Mesothelial cell of epicardium (in vitro differentiated cells): ENCODE measurements at places on chromosomes 3 and 15. TPM values are rescaled to one million over a fixed set of nuclear protein-coding genes. Genes with fewer than 3 reads are reported as not detected.

GRCh38 chr3:29382845-29383244 lies 102.0 kb downstream of the RBMS3 start:
- peaks cover 8% of the 10 kb centered on the region for H3K36me3 ChIP-seq
- no peak for DNase-seq
- peaks cover 28% of the 10 kb centered on the region for H3K4me1 ChIP-seq
- no peak overlapping the region for H3K4me3 ChIP-seq

DNA sequence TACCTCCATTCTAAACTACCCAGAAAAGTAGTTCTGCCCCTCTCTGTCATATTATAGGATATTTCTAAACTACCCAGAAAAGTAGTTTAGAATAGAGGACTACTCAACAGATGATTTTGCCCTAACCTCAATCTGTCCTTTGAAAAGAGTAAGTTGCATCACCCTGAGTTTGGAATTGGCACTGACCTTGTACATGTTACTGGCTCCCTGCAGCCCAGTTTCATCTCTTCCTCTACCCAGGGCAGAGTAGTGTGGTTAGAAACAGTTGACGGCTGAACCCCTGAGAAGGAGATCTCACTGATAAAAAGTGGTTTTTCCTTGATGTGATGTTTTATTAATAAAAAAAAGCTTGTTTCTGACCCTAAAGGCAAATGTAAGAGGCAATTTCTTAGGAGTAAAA lies 340.5 kb upstream of the NECTIN3 start:
- H3K27me3 ChIP-seq, result no peaks in the 10 kb centered on the region
- H3K27ac ChIP-seq, result no peak overlapping the region
- DNase-seq, result no peak
- H3K36me3 ChIP-seq, result no peaks in the 10 kb centered on the region
- peaks cover 7% of the 10 kb centered on the region for H3K4me1 ChIP-seq
- H3K4me3 ChIP-seq, result no peak overlapping the region

DNA sequence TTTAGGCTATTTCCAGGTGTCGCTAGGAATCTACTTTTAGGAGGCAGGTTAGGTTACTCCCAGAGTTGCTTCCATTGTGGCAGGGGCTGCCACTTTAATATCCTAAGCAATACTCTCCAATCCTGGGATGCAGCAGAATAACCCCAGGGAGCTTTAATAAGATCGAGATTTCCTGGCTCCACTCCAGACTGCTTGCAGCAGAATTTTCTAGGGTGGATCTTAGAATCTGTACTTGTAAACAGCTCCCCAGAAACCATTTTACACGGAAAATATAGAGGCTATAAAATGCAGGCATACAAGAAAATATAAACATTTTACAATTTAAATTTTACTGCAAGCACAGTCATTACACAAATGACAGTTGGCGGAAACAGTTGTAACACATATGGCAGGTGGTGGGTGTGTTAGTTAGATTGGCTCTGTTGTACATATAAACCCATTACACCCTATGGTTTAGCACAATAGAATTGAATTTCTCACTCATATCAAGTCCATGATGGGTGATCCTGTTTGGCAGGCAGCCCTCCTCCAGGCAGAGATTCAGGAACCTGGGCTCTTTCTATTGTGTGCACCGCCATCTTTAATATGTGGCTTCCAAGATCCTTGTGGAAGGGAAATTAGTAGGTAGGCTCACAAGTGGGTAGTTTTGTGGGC lies 35.0 kb upstream of the TNFAIP8L3 start:
- no peak for DNase-seq
- no peaks in the 10 kb centered on the region for H3K4me1 ChIP-seq
- H3K36me3 ChIP-seq, result no peaks in the 10 kb centered on the region
- no peak overlapping the region for H3K27ac ChIP-seq

- H3K27ac ChIP-seq, result no peak overlapping the region
- H3K4me3 ChIP-seq, result no peak overlapping the region
- DNase-seq, result no peak
- peaks cover 40% of the 10 kb centered on the region for H3K4me1 ChIP-seq
- no peaks in the 10 kb centered on the region for H3K36me3 ChIP-seq
These were observed 14.2 kb downstream of the PDIA5 start for GRCh38 chr3:123080864-123081562.

DNA sequence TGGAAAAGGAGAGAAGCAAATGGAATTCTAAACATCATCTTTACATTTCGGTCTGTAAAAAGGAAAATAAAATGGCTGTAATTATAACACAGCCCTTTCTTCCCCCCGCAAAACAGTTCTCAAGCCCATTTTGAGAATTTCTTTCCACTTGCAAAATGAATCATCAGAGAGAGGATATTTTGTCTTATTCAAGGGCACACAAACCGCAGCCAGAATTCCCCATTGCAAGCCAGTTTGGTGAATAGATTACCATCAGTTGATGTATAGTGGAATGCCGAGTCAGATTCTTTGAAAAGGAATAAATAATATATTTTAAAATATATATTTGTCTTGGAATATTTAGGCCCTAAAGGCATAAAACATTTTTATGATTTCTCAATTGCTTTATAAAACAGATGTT lies 420.4 kb upstream of the SEMA6D start:
- no peak overlapping the region for H3K27ac ChIP-seq
- no peaks in the 10 kb centered on the region for H3K36me3 ChIP-seq
- no peak overlapping the region for H3K4me3 ChIP-seq
- H3K4me1 ChIP-seq, result peaks cover 40% of the 10 kb centered on the region
- DNase-seq, result no peak

- no peak for DNase-seq
- no peaks in the 10 kb centered on the region for H3K27me3 ChIP-seq
These were observed 14.2 kb downstream of the ZNF280D start for GRCh38 chr15:56719021-56719612.

- no peak overlapping the region for H3K4me3 ChIP-seq
- no peaks in the 10 kb centered on the region for H3K36me3 ChIP-seq
- no peaks in the 10 kb centered on the region for H3K4me1 ChIP-seq
- no peak overlapping the region for H3K27ac ChIP-seq
These were observed 4.6 kb downstream of the CFAP100 start for GRCh38 chr3:126399351-126399735.

GRCh38 chr15:75620058-75620820 lies 5.3 kb downstream of the SNUPN start:
- H3K27me3 ChIP-seq, result no peaks in the 10 kb centered on the region
- DNase-seq, result no peak
- H3K4me1 ChIP-seq, result no peaks in the 10 kb centered on the region
- no peak overlapping the region for H3K27ac ChIP-seq

DNA sequence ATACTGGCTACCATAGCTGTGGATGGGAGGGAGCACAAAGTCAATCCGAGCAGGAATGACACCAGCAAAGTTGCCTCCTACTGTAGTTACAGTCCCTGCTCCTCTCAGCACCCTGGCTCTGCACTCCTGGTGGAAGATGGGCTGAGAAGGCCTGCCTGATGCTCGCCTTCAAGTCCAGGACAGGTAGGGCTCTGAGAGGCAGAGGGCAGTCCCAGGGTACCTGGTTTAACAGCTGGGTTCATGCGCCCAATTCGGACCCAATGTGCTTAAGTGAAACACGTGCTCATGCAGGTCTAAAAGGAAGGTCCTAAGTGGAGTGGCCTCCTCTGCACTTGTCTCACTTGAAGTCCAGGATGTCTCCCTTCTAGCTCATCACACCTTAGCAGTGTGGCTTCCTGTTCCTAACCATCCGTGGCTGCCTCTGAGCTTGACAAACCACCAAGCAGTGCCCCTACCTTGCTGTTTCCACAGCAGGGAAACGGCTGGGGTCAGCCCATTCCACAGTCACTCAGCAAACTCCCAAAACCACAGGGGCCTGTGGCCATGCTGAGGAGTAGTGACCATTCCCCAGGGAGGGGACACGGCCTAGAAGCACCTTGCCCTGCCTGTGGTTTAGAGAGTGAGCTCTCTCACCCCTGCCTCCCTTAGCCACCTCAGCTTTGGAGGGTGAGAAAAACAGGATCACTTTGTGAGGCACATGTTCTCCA lies 3.9 kb upstream of the MUSTN1 start:
- no peak overlapping the region for H3K4me3 ChIP-seq
- H3K27me3 ChIP-seq, result no peaks in the 10 kb centered on the region
- no peaks in the 10 kb centered on the region for H3K4me1 ChIP-seq
- H3K36me3 ChIP-seq, result peaks cover 7% of the 10 kb centered on the region
- H3K27ac ChIP-seq, result no peak overlapping the region
- no peak for DNase-seq

The MRPL3 gene
- 77.5 to 77.7 TPM (median 77.7 TPM) in 3 replicates for total RNA-seq

DNA sequence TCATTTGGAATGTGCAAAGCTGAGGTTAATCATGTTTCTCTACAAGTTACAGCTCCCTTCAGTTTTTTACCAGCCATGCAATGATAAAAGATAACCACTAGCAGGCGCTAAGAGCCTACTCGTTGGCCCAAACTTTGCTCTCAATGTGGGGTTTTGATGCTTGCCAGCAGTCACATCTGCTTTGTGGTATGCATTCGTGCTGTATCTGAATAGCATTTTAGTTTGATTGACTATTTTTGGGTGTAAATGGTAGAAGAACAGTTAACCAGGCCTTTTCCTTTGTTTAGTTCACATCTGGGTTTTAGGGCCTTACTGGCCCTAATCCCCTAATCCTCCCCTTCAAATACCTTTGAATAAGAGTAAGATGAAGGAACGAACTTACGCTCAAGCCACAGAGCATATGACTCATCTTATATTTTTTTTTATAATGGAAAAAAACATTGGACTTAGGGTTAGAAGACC lies 4.4 kb upstream of the CLDN11 start:
- H3K4me3 ChIP-seq, result no peak overlapping the region
- DNase-seq, result no peak
- peaks cover 45% of the 10 kb centered on the region for H3K4me1 ChIP-seq

GRCh38 chr3:113304102-113304501 lies 92.7 kb downstream of the BOC start:
- H3K4me3 ChIP-seq, result no peak overlapping the region
- H3K36me3 ChIP-seq, result peaks cover 2% of the 10 kb centered on the region
- peaks cover 7% of the 10 kb centered on the region for H3K4me1 ChIP-seq
- no peak for DNase-seq
- no peaks in the 10 kb centered on the region for H3K27me3 ChIP-seq
- no peak overlapping the region for H3K27ac ChIP-seq

GRCh38 chr3:14490255-14490654 lies 49.9 kb downstream of the GRIP2 start:
- no peaks in the 10 kb centered on the region for H3K36me3 ChIP-seq
- no peak overlapping the region for H3K27ac ChIP-seq
- DNase-seq, result no peak
- no peak overlapping the region for H3K4me3 ChIP-seq

- peak overlapping the region; percentile 79 for H3K4me3 ChIP-seq
- H3K36me3 ChIP-seq, result no peaks in the 10 kb centered on the region
- peak overlapping the region; percentile 87 for H3K27ac ChIP-seq
- peaks cover 21% of the 10 kb centered on the region for H3K4me1 ChIP-seq
- peak; percentile 75 for DNase-seq
- H3K27me3 ChIP-seq, result peaks cover 5% of the 10 kb centered on the region
These were observed 960 bp upstream of the KLF13 start for GRCh38 chr15:31325595-31326155.

DNA sequence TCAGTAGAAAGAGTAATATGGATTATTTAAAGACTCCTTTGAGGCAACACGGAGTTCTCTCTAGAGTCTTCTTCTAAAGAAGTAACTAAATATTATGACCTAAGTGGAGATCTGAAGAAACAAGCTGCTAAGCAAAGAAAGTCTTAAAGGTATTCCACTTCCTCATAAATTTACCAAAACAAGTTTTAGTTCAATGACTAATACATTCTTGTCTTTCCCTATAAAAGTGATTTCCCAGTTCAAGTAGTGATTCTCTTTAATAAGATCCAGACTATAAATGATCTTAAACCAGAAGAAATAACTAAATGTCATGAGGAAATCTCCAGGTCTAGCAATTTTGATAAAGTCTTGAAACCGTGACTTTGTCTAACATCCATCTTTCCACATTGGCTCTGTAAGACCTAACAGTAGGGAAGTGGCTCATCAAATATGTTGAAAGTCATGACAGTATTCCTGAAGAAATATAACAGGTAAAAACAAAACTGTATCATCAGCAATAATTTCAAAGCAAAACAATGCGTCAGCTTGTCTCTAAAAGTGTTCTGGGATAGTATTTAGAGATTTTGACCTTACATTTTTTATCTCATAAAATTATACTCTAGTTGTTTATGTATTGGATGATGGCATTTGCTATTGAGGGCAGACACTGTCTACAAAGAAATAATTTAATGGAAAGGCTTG lies 51.8 kb upstream of the NEDD4 start:
- H3K27me3 ChIP-seq, result no peaks in the 10 kb centered on the region
- no peak for DNase-seq
- peaks cover 48% of the 10 kb centered on the region for H3K4me1 ChIP-seq
- no peak overlapping the region for H3K4me3 ChIP-seq

DNA sequence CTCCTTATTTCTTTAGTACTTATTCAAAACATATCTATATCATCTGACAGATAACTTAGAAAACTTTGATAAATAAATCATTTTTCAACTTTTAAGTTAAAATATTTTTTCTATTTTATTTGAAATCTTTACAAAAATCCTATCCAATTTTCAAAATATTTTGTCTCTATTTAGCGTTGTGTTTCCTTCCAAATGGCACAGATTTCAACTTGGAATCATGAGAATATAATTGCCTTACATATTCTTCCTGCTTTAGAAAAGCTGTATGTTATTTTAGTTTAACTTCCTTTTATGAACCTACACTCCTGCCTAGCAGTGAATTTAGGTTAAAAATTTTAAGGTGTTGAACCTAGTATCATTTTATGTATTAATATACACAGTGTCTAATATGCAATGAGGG lies 38.2 kb downstream of the BCHE start:
- peaks cover 2% of the 10 kb centered on the region for H3K27me3 ChIP-seq
- H3K4me1 ChIP-seq, result no peaks in the 10 kb centered on the region
- no peak overlapping the region for H3K27ac ChIP-seq
- H3K4me3 ChIP-seq, result no peak overlapping the region
- DNase-seq, result no peak

DNA sequence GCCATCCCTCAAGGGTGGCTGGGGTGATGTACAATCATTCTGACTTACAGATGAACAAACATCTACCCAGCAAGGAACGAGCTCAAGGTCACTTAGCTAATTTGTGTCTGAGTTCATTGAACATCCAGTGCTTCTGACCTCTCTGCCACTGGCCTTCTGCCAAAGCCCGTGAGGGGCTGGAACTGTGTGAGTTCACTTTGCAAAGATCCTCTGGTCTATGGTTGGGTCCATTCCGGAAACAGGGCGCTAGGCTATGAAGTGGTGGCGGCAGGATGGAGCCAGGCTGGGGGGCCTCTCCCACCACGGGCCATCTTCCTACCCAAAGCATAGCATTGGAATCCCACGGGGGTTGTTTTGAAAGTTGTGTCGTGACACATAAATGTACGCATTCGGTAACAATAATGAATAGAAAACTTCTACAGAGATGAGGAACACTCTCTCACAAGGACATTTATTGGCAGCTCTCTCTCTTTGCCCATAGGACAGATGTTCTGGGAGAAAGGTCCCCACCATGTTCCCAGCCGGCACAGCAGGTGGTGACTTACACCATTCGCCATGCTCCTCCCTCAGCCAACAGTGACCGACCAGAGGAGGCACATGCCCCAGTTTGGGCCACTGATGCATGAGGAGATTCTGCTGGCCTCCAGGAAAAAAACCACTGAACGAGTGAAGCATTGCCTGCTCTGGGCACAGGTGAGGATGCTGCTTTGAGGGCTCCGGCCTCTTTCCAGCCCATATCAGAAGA lies 214.7 kb upstream of the CHRNA7 start:
- no peak overlapping the region for H3K27ac ChIP-seq
- H3K4me1 ChIP-seq, result no peaks in the 10 kb centered on the region
- H3K4me3 ChIP-seq, result no peak overlapping the region
- no peak for DNase-seq
- no peaks in the 10 kb centered on the region for H3K36me3 ChIP-seq
- H3K27me3 ChIP-seq, result peaks cover 4% of the 10 kb centered on the region
